ENCODE measurements at places on chromosomes 6 and 20.
A peak's percentile ranks its signal among the peaks of the same experiment; 100 is the strongest.

GRCh38 chr6:167761794-167762258 is 64.9 kb upstream of the AFDN start:
- no peak for DNase-seq

DNA sequence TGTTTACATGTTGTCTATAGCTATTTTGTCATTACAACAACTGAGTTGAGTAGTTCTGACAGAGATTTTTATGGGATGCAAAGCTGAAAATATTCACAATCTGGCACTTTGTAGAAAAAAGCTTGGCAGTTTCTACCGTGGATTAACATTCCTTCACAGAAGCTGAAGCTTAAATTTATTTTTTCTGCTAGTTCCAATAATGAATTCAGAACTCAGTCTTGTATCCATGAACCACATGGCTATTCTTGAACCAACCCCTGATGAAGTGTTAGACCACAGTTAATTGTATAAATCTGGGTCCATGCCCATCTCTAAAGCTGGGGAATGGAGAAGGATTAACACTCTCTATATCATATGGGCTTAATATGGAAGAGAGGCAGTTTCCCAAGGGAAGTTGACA is 743.8 kb upstream of the FLRT3 start:
- no peak for DNase-seq

DNA sequence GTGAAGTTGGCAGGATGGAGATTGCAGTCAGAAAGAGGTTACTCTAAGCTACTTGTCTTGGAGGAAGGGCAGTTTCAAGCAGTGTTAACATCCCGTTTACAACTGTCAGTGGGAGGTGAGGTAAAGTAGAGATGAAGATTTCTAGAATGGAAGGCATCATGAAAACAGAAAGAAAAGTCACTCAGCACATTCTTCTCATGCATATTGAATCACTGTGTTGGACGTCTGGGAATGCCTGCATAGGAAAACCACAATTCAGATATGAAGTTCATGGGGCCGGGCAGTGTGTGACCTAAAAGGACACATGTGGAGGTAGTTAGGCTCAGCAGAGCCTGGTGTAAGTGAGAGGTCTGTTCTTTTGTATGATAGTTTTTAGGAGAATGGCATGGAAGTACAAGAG is 73.5 kb upstream of the LAMP5 start:
- no peak for DNase-seq

DNA sequence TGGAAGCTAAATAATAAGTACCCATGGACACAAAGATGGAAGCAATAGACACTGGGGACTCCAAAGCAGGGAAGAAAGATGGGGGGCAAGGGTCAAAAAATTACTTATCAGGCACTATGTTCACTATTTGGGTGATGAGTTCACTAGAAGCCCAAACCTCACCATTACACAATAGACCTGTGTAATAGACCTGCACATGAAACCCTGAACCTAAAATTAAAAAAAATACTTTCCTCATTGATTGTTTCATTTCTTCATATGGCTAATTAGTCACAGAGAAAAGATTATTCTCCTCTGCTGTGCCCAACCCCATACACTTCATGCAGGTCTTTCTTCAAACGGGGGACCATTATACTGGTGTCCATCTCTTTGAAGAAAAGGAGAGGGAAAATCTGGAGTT is 213.0 kb upstream of the DTNBP1 start:
- DNase-seq = no peak

- DNase-seq = no peak
These were observed 97.0 kb downstream of the TSHZ2 start for GRCh38 chr20:53069132-53069531.

GRCh38 chr20:38252292-38253288 is 7.9 kb downstream of the KIAA1755 start:
- DNase-seq = no peak

DNA sequence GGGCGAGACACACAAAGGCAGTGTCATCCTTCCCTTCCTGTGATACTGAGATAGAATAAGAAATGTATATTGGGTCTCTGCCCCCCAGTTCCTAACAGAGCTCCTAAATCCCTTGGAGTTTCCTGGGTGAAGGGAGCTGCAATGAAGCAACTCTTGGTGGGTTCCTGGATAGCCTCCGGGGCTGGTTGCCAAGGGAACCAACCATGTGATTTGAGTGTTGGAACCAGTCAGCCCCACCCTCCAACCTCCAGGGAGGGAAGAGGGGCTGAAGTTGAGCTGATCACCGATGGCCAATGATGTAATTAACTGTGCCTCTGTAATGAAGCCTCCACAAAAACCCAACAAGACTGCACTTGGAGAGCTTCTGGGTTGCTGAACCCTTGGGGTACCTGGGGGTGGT is 116.6 kb downstream of the SLC22A3 start:
- no peak for DNase-seq

GRCh38 chr6:143146186-143146851 is 85.6 kb downstream of the AIG1 start:
- no peak for DNase-seq

DNA sequence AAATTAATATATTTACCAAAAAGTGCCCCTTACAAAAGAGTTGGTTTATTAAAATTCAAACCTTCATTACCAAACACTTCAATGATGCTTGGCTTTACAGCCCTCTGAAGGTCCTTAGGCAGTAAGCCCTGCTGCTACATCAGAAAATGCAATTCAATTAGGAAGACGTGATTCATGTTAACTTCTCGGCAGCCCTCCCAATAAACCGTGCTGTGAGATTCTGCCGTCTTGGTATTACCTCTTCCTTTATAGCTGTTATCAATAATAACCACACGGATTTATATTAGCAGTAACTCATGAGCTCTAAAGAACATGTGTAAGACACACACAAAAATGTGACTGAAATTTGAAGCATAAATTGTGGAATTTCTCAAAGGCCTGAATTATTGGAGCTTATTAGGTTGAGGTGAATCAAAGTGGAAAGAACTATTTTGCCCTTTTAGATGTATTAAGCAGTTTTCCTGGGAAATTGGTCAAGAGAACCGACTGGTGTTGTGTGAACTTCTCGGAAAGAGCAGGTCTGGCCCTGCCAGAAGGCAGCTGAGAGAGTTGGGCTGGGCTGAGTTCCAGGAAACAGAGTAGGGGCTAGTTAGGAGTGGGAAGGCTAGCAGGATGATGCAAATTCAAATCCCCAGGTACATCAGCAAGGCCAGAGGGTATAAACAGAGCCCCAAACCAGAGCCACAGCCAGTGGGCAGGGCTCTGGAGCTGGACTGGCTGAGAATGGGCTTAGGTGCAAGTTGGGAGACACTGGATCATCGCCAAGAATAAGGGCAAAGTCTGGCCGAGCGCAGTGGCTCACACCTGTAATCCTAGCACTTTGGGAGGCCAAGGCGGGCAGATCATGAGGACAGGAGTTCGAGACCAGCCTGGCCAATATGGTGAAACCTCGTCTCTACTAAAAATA is 33.1 kb downstream of the FGD2 start:
- no peak for DNase-seq

DNA sequence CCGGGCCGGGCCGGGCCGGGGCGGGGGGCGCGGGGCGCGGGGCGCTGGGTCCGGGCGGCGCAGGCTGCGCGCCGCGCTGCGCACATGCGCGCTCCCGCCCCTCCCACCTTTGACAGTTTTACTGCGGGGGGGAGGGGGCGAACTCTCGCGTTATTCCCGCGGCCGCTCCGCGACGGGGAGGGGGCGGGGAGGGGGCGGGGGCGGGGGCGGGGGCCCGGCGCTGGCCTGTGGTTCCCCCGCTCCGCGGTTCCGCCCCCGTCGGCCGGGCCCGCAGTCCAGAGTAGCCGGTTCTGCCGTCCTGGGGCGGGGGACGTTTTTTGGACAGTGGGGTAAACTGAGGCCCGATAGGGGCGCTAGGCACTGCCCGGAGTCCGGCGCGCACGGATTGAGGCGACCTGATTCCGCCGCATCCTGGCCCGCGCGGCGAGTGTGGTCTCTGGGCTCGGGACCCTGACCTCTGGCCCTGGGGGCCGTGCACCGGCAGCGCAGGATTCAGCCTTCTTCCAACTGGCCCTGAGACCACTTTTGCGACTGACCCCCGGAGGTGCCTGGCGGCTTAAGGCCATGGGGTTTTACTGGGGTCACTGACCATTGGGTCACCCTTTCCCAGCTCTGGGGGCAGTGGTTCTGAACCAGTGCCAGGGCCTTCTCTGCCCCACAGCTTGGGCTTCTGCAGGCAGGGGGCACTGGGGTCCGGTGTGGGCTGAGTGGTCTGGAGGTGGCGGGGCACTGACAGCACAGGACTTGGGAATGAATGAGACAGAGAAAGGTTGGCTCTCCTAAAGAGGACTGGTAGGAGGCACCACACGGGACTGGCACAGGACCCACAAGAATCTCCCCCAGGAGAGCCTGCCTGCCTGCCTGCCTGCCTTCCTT is at the start of gene ZNF512B:
TSS of gene ZNF512B (minus strand) at position 93 of the 876 bp plus-strand sequence. CDS start 1,980 bp downstream, outside the sequence.
- DNase-seq = peak; percentile 83

DNA sequence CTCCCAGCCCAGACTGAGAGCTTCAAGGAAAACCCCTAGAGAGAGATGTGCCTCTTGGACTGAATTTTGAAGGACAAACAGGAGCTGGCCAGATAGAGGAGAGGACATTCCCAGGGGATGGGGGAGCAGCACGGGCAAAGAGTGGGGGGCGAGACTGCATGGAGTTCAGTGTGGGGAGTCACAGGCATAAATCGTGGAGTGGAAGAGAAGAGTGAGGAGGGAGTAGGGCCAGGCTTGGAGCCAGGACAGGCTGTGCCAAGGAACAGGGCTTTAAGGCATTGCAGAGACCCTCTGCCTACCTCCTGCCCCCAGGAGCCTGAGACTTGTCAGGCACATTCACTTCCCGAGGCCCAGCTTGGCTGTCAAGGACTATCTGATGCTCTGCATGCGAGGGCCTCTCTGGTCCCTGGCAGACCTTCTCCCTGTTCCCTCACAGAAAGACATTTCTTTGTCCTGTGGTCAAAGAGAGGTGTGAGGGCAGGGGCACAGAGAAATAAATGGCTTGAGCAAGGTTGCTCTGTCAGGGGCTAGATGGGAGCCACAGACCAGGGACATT is 5.2 kb upstream of the SLC22A7 start:
- DNase-seq = no peak

DNA sequence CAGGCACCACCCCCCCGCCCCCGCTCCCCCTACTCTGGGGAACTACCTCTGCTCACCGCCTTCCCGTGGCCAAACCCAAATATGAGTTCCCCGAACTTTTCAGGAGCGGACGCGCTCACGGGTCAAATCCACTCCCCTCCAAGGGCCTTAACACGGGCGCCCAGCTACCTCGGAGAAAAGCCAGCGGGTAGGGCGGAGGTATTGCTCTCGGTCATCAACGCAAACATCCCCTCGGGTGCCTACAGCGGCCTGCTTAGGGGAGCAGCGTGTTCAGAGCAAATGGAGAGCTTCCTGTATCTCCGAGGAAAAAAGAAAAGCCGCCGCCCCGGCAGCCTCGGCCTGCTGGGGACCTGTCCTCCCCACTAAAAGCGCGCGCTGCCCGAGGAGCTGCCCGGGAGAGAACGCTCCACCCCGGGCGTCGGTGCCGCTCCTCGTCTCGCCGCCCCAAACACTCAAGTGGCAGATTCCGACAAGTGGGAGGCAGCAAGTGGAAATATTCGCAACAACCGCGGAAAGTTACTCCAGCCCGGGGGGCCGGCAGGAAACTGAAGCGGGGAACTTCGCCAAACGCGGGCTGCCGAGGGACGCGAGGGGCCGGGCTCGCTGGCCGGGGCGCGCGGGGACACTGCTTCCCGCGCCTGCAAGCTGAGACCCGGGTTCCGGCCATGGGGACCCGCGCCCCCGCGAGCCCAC is 699 bp downstream of the PTPRT start:
- DNase-seq = peak; percentile 16
